ENCODE measurements at places on chromosomes 5 and 9. TPM values are rescaled to one million over a fixed set of nuclear protein-coding genes. Genes with fewer than 3 reads are reported as not detected.

MSX2 gene
- 1.6 TPM for total RNA-seq

PCDHB14 gene
- 5.9 TPM for total RNA-seq

MEIKIN gene
- not detected for total RNA-seq

MEF2C gene
- total RNA-seq: 41.8 TPM

GFI1B gene
- not detected for total RNA-seq

SAPCD2 gene
- 2.8 TPM for total RNA-seq

TDRD7 gene
- total RNA-seq: 9.8 TPM

ARHGEF28 gene
- total RNA-seq: 31.5 TPM

TCF7 gene
- total RNA-seq: 6.6 TPM
